ENCODE measurements at places on chromosomes 3 and 15. TPM values are rescaled to one million over a fixed set of nuclear protein-coding genes. Genes with fewer than 3 reads are reported as not detected.

- no peak for DNase-seq
These were observed 114.1 kb upstream of the DNAJC19 start for GRCh38 chr3:181103605-181104004.

The TMEM40 gene
- polyA plus RNA-seq: 0.40 TPM

- no peak for DNase-seq
These were observed 113.7 kb upstream of the RBMS3 start for GRCh38 chr3:29167180-29167579.

DNA sequence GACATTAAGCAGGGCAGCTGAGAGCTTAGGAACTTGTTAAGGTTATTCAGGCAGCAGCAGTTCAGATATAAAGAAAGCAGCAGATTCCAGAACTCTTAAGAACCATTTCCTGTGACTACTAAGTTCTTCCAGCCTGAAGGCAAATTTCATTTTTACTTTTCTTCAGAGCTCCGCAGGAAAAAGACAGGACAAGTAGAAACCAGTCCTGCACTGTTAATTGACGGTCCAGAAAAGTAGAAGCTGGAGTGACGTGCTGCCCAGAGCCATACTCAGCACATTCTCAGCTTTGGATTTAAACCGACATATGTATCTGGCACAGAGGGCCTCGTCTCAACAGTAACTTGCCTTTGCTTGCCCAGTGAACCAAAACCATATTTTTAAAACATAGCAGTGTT lies 219.4 kb upstream of the STRIT1 start:
- no peak for DNase-seq

DNA sequence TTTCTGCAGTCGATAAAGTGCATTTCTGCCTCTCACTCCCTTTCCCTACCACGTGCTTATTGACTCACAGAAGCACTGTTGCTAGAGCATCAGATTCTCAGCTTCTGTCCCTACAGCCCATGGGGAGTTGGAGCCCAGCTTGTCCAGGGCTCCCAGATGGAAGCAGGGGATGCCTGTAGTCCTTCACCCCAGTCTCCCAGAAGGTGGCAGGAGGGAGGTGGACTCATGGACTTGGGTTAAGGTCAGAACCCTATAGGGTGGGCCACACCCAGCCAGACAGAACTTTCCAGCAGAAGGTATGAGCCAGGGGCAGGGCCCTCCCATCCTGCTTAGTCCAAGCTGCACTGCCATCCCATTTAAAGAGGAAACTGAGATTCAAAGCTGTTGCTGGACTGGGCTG lies 33.1 kb upstream of the SEMA3F start:
- DNase-seq: no peak

- DNase-seq: no peak
These were observed 71.3 kb upstream of the STT3B start for GRCh38 chr3:31461426-31461825.

DNA sequence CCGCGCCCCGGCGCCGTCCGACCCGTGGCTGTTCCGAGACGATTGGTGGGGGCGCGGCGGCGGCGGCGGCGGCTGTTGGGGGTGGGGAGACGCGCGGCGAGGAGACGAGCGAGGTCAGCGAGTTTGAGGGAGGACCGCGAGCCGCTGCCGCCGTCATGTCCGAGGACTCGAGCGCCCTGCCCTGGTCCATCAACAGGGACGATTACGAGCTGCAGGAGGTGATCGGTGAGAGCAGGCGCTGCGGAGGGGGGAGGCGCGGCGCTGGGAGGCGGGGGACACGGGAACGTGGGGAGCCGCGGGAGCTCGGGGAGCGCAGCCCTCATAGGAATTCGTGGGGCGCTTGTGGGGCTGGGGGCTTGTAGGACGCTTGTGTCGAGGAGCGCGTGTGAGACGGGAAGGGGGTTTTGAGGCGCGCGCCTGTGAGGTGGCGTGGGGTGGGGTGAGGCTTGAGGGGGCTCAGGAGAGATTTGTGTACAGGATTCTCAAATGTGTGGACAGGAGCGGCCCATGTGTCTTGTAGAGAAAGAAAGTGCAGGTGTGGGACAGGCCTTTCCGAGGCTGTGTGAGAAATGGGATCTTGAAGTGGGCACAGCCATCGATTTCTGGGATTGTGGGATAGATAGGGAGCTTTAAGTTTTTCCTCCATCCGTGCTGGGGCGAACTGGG lies 518 bp downstream of the OXSR1 start:
- no peak for DNase-seq

DNA sequence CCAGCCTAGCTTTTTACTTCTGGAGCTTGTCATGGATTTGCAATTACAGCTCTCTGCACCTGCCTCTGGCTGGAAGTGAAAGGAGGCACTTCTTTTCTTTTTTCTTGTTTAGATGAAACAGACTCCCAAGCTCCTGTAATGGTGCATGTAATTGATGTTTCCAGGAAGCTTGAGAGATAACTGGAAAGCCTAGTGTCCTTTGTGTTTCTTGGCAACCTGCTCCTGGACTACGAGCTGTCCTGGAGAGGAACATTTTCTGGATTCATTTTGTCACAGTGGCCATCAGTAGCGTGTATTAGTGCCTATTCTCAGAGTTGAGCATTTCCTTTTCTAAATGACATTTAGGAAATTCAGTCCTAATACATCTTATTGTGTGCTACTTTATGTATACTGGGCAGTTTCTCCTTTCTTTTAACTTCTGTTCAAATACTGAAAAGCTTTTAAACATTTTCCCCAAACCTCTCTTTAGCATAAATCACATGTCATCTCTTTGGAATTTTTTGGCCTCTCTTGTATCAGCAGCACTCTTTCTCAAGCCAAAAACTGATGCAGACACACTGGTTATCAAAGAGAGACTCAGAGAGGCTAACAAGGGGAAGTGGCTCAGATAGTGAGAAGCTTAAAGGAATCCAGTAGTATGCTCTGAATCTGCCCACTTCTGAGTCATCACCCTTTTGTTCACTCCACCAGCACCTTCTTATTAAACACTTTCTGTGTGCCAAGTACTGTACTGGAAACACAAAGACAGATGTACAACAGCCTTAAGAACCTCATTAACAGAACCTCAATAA lies 62.6 kb upstream of the SLC2A2 start:
- no peak for DNase-seq

The CNTN6 gene
- polyA plus RNA-seq: not detected

DNA sequence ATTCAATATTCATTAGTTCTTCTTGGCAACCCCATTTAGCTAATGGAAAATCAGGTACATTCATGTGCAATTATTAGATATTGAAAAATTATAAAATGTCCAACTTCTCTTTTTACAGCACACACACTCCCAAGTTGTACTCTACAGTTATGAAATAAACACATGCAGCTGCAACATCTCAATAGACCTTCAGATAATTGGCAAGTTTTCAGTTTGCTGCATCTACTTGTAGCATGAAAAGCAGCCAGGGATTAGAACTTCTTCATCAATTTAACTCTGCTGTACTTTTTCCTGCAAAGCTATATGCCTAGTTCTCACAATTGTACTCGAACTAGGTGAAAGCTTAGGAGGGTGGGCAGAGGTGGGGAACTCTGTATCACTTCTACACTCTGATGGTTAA lies 46.6 kb upstream of the FHIT start:
- DNase-seq: no peak

GRCh38 chr15:66838671-66839239 lies 136.7 kb downstream of the SMAD6 start:
- DNase-seq: no peak

- DNase-seq: no peak
These were observed 315.4 kb downstream of the OXSM start for GRCh38 chr3:26105261-26105660.

GRCh38 chr15:52559575-52559974 lies 9.3 kb downstream of the ARPP19 start:
- DNase-seq: peak; percentile 25

GRCh38 chr15:99441871-99442251 lies 123.9 kb upstream of the MEF2A start:
- DNase-seq: no peak

DNA sequence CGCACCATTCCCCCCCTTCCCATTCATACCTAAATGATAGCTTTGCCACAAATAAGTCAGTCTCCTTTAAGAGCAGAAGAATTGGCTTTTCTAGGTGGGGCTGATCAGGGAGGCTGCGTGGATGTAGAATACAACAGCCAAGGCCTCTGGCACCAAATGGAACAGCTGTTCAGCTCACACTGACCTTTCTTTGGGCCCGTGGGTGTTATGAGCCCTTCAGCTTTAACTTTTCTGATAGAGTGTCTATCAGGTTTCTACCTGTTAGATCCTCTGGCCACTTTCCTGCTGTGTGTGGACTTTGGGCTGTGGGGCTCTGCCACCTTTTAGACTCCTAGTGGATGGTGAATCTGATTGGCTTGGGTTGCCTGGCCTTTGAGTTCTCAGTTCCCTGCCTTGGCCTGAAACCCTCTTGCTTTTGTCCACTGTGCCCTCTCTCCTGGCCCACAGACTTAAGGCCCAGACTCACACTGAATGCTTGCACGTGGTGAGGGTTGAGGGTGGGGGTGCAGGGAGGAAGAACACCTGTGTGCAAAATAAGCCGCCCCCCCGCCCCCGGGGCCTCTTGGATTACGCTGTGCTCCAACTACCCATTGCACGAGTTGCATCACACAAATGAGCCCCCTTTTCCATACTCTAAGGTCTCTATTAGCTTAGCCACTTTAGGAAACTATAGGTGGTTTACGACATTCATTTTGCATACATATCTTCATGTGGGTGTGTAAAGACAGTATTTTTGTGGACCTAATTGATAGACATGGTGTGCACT lies 1.3 kb upstream of the RFX7 start:
- no peak for DNase-seq

- no peak for DNase-seq
These were observed 7.9 kb downstream of the ANP32A start for GRCh38 chr15:68812597-68813431.

The GABRB3 gene
- polyA plus RNA-seq: 0.10 TPM

GRCh38 chr3:105611304-105612192 lies 244.8 kb downstream of the ALCAM start:
- no peak for DNase-seq

- no peak for DNase-seq
These were observed 40.5 kb upstream of the CMTM8 start for GRCh38 chr3:32197991-32198390.

- no peak for DNase-seq
These were observed 111.1 kb downstream of the KLF13 start for GRCh38 chr15:31437686-31438085.

The GPR87 gene
- not detected for polyA plus RNA-seq
